Activated CD8-positive, alpha-beta T cell treated with anti-CD3 and anti-CD28 coated beads, Interleukin-2, amount 10 ng/mL, durations not matched to agents 7 days and 5 days (primary cell): ENCODE measurements at places on chromosomes 1 and 21. TPM values are rescaled to one million over a fixed set of nuclear protein-coding genes. Genes with fewer than 3 reads are reported as not detected.

DNA sequence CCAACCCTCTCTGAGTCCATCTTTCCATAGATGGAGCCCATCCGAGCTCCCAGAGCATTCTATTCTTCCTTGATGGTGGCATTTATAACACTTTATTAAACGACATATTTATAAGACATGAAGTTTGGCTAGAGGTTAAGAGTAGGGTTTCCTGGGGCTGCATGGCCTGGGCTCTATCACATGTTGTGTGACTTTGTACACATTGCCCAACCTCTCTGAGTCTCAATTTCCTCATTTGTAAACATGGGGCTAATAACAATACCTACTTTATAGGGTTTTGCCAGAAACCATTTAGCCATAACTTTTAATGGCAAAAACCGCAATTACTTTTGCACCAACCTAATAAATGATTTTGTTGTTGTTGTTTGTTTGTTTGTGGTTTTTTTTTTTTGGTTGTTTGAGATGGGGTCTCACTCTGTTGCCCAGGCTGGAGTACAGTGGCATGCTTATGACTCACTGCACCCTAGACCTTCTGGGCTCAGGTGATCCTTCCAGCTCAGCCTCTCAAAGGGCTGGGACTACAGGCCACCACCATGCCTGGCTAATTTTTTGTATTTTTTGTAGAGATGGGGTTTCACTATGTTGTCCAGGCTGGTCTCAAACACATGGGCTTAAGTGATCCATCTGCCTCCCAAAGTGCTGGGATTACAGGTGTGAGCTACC, 13.9 kb upstream of the ASAP3 start:
- no peak overlapping the region for H3K27ac ChIP-seq
- H3K27me3 ChIP-seq, result peaks cover 8% of the 10 kb centered on the region
- no peaks in the 10 kb centered on the region for H3K36me3 ChIP-seq

- H3K27me3 ChIP-seq, result no peaks in the 10 kb centered on the region
- no peak for DNase-seq
- H3K36me3 ChIP-seq, result peaks cover 66% of the 10 kb centered on the region
These were observed 69.4 kb upstream of the MORC3 start for GRCh38 chr21:36250423-36251075.

DNA sequence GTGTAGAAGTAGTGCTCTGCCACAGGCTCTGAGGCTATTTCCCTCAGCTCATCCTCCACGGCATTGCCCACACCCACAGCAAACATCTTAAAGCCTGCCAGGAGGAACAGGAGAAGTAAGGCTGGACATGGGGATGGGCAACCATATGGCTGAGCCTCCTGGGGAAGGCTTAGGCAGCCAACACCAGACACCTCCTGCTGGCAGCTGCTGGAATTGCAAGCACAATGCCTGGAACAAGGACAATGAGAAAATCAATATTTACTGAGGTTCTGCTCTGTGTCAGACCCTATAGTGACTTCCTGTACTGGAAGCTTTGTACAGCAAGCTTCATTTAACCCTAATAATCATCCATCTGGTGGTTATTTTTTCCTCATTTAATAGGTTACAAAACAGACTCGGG, 8.2 kb downstream of the MATN1 start:
- no peak overlapping the region for H3K27ac ChIP-seq
- H3K4me1 ChIP-seq, result peaks cover 23% of the 10 kb centered on the region
- peaks cover 6% of the 10 kb centered on the region for H3K27me3 ChIP-seq
- no peak overlapping the region for H3K4me3 ChIP-seq
- peaks cover 4% of the 10 kb centered on the region for H3K36me3 ChIP-seq
- DNase-seq, result no peak

- no peak for DNase-seq
- no peaks in the 10 kb centered on the region for H3K36me3 ChIP-seq
- peaks cover 17% of the 10 kb centered on the region for H3K4me1 ChIP-seq
- peaks cover 4% of the 10 kb centered on the region for H3K27me3 ChIP-seq
These were observed 102.2 kb upstream of the GADD45A start for GRCh38 chr1:67582625-67583461.

DNA sequence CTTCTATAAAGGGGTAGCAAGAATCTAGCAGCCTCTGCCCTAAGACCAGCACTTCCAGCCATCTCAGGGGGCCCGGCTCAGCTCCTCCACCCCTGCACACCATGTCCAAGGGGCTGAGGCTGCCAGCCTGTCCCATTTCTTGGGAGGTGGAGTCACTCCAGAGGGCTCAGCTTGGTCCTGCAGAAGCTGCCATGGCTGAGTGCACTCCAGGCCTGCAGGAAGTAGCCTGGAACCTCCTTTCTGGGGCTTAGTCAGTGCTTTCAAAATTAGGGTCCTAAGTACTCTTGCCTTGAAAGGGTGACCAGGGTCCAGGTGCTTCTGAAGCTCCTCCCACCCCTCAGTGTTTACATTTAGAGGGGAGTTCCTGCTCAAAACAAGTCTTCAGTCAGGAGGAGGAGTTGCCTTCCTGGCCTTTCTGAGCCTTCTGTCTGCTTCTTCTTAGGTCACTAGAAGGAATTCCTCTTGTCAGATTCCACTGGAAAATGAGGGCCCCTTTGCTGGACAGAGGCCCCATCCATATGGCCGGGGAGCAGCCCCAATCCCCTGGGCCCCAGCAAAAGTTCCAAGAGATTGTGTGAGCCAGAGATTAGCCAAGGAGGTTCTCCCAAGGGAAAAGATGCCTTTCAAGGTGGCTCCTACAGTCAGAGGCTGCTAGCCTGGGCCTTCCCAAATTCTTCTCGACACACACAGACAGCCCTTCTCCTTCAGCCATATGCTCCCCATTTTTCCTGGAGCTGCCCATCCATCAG, 128.1 kb upstream of the VAMP3 start:
- no peaks in the 10 kb centered on the region for H3K27me3 ChIP-seq
- no peaks in the 10 kb centered on the region for H3K36me3 ChIP-seq
- H3K4me3 ChIP-seq, result no peak overlapping the region
- H3K4me1 ChIP-seq, result no peaks in the 10 kb centered on the region
- no peak overlapping the region for H3K27ac ChIP-seq
- no peak for DNase-seq

DNA sequence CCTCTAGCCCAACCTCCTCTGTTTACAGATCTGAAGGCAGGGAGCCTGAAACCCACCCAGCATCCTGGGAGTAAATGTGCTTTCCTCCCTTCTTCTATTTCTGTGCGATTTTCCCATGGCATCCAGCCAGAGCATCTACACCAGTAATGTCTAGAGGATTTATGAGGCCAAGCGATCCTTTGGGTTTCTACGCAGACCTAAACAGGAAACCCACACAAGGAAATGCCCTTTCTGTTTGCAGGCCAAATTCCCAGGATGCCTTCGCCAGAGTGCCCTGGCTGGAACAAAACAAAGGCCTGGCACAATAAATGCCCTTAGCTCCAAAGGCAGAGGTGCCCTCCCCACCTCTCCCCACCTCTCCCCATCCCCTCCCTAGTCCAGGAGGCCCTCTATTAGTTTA, 110.5 kb upstream of the CDC42BPA start:
- H3K36me3 ChIP-seq, result no peaks in the 10 kb centered on the region
- peaks cover 5% of the 10 kb centered on the region for H3K27me3 ChIP-seq
- no peak for DNase-seq
- no peaks in the 10 kb centered on the region for H3K4me1 ChIP-seq

- H3K36me3 ChIP-seq, result no peaks in the 10 kb centered on the region
- no peak for DNase-seq
- no peak overlapping the region for H3K4me3 ChIP-seq
- H3K27me3 ChIP-seq, result no peaks in the 10 kb centered on the region
- no peaks in the 10 kb centered on the region for H3K4me1 ChIP-seq
- no peak overlapping the region for H3K27ac ChIP-seq
These were observed 137.1 kb upstream of the KLHDC7A start for GRCh38 chr1:18343581-18343980.

DNA sequence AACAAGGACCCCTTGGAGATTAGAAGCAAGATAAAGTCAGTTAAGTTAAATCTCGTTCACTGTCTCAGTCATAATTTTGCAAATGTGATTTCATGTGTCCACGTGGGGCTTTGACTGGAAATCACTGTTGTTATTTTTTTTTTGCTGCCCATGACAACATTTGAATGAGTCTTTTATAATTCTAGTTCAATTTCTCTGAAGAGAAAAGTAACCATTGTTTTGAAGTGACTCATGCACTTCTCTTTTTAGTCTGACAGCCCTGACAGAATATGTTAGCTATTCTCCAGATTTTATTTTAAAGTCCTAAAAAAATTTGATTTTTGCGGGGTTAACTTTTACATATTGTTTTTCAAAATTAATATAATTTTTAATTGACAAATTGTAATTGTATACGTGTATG, 30.7 kb upstream of the NLRP3 start:
- no peak overlapping the region for H3K27ac ChIP-seq
- no peaks in the 10 kb centered on the region for H3K27me3 ChIP-seq
- no peak for DNase-seq
- no peaks in the 10 kb centered on the region for H3K36me3 ChIP-seq

DNA sequence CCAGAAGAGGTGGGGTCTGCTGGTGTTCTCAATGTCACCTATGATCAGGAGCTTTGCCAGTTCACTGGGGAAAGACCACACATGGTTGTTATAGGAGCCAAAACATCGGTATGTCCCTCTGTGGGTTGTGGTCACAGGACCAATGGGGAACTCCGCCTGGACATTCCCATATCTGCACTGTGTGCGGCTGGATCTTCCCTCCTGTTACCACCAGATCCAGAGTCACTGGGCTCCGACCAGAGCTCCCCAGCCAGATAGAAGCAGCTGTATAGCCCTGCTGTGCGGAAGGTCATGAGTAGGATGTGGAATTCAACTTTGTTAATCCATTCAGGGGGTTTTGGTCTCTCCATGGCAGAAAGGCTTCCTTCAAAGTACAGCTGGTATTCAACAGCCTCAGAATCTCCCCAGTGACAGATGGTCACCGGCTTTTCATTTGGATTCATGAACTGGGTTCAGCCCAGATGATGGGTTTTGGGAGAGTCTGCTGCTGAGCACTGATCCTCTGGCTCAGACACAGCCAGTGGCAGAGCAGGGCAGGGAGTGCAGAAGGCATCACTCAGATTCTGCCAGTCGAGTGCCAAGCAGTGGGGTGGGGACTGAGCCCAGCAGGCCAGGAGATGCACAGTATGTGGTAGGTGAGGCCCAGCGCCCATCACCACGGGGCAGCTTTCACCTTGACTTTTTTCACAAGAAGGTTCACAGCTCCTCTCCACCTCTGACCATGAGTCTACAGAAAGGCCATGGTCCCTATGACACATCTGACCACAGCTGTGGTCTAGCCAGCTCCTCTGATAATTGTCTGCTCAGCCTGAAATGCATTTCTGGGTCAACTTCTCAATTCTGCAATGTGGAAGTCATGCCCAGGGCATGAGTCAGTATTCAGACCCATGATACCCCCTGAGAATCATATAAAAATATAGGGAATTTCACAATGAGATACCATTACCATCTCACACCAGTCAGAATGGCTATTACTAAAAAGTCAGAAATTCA, 2.9 kb upstream of the SHCBP1L start:
- H3K36me3 ChIP-seq, result no peaks in the 10 kb centered on the region
- DNase-seq, result no peak
- no peak overlapping the region for H3K4me3 ChIP-seq
- peaks cover 22% of the 10 kb centered on the region for H3K27me3 ChIP-seq
- H3K27ac ChIP-seq, result no peak overlapping the region
- H3K4me1 ChIP-seq, result peaks cover 5% of the 10 kb centered on the region

DNA sequence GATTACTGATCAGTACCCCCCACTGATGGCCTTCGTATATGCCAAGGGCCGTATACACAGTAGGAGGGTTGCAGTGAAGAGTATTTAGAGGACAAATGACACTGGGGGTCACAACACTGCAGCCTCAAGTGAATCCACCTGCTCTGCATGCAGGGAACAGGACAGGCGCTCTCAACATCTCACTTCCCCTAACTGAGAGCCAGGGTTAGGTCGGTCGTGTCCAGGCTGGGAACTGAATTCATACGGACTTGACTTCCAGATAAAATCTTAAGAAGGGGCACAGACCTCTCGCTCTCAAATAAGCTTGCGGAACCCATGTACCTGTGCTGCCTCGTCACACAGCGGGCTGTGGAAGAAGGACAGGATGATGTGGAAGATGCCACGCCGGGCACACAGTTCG, 22.8 kb downstream of the MRAP start:
- H3K4me3 ChIP-seq, result no peak overlapping the region
- H3K4me1 ChIP-seq, result no peaks in the 10 kb centered on the region
- no peaks in the 10 kb centered on the region for H3K27me3 ChIP-seq
- peaks cover 56% of the 10 kb centered on the region for H3K36me3 ChIP-seq
- no peak overlapping the region for H3K27ac ChIP-seq

DNA sequence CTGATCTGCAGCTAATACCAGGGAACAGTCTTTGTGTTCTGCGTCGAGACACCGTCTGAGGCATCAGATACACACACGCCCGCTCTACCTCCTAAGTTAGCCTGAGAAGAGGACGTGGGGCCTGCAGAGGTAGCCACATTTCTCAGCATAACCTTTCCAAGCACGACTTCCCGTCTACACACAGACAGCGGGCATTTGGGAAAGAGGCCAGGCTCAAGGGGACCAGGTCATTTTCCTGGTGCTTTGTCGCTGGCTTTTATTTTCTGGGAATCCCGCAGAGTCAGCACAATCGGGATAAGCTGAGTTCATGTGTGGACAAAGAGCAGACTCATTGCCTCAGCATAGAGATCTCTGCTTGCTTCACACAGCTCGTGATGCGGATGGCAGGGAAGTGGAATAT, 72.5 kb upstream of the SMYD2 start:
- peaks cover 5% of the 10 kb centered on the region for H3K27me3 ChIP-seq
- DNase-seq, result no peak
- H3K27ac ChIP-seq, result no peak overlapping the region
- no peaks in the 10 kb centered on the region for H3K36me3 ChIP-seq
- no peak overlapping the region for H3K4me3 ChIP-seq

Gene PLPP3
- total RNA-seq, result not detected
